ENCODE measurements at places on chromosomes 11 and 22.

- no peak for DNase-seq
Observed at GRCh38 chr11:78099666-78100065, 20.0 kb upstream of the NDUFC2 start.

DNA sequence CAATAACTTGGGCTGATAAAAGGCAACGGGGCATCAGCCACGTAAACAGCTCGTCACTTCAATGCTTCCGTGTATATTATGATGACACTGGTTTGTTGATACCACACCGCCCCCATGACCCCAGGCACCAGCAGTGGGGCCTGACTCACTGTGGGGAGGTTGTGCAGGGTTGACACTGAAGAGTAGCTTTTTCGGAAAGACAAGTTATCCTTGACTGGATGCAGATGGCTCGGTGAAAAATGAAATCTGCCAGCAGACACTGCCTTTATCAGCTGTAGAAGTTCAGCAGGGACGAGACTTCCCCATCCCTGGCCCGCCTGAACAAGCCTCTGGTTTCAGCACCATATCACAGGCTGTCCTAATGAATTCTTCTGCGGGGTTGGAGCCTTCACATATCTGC is 55.6 kb downstream of the WT1 start:
- DNase-seq: no peak

- no peak for DNase-seq
Observed at GRCh38 chr22:36480941-36481392, 473 bp downstream of the TXN2 start.

- peak; percentile 29 for DNase-seq
Observed at GRCh38 chr11:14907411-14908213, 15.6 kb upstream of the CYP2R1 start.

GRCh38 chr11:61680622-61681221 is 531 bp downstream of the DAGLA start:
- no peak for DNase-seq

DNA sequence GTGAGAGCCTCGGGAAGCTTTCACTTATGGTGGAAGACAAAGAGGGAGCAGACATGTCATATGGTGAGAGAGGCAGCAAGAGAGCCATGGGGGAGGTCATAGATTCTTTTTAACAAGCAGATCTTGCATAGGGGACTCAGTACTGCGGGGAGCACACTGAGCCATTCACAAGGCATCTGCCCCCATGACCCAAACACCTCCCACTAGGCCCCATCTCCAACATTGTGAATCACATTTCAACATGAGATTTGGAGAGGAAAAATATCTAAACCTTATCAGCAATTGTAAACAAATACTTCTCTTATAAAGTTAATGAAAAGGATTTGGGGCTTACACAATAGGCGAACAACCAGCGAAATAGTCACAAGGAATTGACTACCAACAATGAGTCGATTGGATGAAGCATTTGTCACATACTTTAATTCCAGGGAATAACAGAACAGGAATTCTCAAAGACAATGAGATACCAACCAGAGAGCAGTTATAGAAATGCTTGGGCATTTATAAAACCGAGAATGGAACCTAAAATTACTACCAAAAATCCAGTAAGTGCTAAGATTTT is 7.3 kb downstream of the DDI1 start:
- no peak for DNase-seq
